ENCODE measurements at places on chromosomes 2 and 18.
A peak's percentile ranks its signal among the peaks of the same experiment; 100 is the strongest.

GRCh38 chr18:80183273-80184050, 63.9 kb downstream of the PARD6G start:
- DNase-seq: no peak

GRCh38 chr18:4358618-4359017, 96.5 kb downstream of the DLGAP1 start:
- DNase-seq: no peak

GRCh38 chr2:9754532-9754887, 88.8 kb upstream of the TAF1B start:
- DNase-seq: no peak

DNA sequence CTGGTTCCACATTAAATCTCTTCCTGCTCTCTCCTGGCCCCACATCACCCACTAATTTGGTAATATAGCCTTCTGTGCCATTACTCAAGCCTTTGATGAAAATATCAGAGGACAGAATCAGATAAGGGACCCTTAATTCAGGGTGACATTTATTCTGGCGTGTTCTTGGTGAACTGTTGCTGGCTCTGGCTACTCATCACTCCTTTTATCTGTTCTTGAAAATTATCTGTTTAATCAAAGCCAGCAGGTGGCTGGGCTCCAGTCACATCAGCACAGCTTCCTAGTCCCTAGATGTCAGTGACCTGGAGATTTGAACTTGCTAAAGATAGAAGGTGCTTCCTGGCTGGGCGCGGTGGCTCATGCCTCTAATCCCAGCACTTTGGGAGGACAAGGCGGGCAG, 26.9 kb upstream of the SLC35F6 start:
- DNase-seq: no peak

GRCh38 chr2:9775999-9776712, 67.1 kb upstream of the TAF1B start:
- no peak for DNase-seq

DNA sequence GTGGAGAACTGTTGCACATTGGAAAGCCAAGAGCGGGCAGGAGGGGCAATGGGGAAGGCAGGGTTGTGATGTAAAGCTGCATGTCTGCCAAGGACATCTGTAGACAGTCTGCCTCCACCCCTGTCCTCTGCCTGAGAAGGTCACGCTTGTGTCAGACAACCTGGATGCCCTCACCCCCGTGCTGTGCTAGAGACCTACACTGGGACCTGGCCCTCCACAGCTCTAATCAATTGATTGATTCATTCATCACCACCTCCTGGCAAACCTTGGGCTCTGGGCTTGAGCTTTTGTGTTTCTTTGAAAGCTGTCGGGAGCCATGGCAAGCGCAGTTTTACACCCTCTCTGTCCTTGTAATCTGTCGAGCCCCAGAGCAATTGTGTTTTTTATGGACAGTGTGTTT, 41.1 kb downstream of the MARCO start:
- DNase-seq: no peak

DNA sequence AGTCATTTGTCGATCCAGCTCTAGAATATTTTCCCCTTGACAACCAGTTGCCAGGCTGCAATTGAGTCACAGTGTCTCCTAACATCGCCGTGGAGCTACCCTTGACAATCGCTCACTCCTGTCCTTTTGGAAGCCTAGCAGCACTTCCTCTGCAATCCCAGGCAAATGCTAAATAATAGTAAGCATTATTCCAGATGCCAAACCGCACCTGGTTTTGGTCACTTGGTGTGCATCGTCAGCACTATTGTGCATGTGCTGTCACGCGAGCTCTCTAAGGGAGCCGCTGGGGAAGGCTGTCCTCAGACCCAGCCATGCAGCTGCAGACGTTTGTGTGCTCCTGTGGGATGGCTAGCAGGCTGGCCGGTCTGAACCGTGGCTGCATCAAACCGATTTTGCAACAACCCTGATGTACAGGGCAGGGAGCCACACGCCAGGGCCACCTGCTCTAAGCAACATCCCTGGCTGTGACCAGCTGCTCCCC, 549.5 kb upstream of the ID2 start:
- no peak for DNase-seq

DNA sequence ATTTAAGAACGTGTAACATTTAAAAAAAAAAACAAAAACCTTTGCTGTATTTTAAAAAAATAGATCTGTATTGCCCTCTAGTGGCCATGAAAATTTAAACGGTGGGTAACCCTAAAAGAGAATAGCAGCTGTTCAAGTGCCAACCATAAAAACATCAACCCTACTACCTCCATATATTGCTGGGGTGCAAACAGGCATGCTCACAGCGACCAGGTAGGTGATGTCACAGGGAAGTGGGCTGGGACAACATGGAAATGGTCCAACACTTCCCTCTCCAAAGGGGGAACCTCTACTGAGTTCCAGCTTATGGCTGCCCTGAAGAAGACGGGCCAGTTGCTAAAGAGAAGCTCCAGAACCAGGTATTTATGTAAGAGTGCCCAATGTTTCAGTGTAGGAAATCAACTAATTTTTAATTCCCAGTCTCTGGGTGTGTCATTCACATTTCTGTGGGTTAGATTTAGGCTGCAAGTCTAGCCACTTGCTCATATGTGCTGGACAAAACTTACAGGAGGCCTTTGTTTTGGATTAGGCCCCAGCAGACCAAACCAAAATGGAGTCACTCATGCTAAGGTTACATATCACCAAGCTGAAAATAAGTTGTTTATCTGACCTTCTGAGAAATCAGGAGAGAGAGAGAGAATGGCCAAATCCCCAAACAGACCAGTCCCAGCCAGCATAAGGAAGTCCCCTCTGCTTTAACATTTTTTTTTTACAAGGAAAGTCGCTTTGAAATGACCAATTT, 54.5 kb downstream of the SKA1 start:
- no peak for DNase-seq

DNA sequence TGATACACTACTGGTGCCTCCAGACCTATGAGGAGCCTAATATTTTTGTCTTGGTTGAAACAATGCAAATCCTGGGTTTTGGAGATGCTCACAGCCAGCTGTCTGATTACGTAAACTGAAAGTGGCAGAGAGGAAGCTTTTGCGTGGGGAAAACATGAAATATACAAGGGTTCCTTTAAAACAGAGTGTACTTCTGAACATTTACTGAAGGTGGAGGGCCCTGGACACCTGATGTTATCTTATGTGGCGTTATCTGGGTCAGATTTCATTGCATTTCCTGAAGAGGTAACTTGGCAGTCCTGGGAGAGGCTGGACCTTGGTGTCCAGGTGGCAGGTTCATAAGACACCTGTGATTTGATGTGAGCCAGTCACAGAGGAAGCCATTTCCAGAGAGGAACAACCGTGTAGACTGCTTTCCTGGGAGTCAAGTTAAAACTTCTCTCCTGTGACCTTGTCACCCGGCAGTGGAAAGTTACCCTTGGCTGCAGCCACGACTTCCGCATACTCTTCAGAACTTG, 105.0 kb downstream of the NEDD4L start:
- no peak for DNase-seq

GRCh38 chr2:240630771-240631547, 5.7 kb downstream of the GPR35 start:
- DNase-seq: no peak

DNA sequence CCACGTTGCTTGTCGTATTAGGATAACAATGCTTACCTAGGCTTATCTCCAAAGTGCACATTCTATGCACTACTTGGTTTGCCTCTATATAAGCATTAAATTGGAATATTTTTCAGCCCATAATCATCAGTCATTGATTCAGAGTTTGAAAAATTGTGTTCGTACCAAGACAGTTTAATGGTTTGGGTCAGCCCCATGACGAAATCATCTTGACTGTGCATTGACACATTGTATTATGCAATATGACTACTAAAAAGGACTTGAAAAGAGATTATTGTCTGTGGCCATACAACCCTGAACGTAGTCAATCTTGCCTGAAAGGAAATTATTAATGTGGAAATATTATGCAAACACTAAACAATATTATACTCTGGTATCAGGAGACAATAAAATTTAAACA, 141.3 kb downstream of the EML6 start:
- DNase-seq: no peak

GRCh38 chr2:86323273-86324021, 14.0 kb downstream of the REEP1 start:
- peak; percentile 44 for DNase-seq

DNA sequence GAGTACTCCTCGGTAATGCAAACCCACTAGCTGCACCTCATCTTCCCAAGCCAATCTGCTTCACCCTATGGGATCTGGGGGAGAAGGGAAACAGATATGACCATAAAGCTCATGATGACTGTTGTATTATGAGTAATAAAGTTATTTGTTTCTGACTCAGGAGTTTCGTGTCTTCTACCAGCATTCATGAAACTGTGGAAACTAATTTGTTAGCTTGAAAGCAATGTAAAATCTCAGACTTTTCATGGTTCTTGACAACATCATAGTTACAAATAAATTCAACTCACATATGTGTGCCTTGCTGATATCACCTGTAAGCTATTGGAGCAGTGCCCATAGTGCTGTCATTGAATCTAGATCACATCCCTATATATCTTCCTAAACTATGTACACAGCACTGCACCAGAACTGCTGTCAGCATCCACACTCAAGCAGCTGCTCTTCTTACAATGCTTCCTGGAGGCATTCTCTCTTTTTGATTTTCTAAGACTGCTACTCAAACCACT, 135.6 kb upstream of the KYNU start:
- DNase-seq: no peak

DNA sequence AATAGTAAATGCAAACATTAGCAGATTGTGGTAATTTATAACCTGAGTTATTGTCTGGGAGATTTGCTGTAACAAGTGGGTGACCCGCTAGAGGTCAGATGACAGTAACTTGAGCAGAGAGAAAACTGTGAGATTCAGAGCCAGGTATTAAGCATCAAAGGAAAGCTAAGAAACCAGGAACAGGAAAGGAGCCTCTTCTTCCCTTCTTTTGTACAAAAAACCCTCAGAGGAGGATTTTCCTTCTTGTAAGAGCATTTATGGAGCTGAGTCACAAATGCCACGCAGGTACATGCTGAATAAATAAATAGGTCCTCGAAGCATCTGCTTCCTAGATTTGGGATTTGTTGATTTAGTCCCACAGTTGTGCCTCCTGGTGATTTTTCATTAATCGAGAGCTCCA, 146.5 kb downstream of the SH3BP4 start:
- no peak for DNase-seq

- DNase-seq: no peak
These were observed 191.8 kb downstream of the LPIN1 start for GRCh38 chr2:11938196-11938595.

- DNase-seq: no peak
These were observed 123.1 kb upstream of the CAB39 start for GRCh38 chr2:230589497-230590015.

- no peak for DNase-seq
These were observed 418.8 kb upstream of the HNRNPA3 start for GRCh38 chr2:176793792-176794191.

DNA sequence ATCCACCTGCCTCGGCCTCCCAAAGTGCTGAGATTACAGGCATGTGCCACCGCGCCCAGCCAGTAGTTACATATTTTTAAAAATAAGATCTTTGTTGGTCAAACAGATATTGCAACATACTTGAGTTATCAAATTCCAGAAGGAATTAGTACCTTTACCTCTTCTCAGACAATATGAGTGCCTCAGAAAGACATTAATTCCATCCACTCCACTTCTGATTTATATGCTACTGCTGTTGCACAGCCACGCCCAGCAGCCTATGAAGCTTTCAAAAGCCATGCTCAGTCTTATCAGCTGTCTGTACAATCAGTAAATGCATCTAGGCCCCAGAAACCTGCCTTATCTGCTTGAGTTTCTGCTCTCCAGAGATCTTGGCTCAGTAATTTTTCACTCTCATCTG, 47.8 kb downstream of the MEX3C start:
- no peak for DNase-seq

DNA sequence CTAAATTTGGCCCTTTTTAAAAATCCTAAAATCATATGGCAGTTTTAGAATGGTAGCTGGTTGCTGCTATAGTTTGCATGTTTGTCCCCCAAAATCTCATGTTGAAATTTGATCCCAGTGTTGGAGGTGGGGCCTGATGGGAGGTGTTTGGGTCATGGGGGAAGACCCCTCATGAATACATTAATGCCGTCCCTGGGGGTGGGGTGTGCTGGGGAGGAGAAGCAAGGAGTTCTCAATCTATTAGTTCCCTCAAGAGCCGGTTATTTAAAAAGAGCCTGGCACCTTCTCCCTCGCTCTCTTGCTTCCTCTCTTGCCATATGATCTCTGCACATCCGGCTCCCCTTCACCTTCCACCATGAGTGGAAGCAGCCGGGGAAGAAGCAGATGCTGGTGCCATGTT, 20.8 kb downstream of the GPATCH11 start:
- no peak for DNase-seq

DNA sequence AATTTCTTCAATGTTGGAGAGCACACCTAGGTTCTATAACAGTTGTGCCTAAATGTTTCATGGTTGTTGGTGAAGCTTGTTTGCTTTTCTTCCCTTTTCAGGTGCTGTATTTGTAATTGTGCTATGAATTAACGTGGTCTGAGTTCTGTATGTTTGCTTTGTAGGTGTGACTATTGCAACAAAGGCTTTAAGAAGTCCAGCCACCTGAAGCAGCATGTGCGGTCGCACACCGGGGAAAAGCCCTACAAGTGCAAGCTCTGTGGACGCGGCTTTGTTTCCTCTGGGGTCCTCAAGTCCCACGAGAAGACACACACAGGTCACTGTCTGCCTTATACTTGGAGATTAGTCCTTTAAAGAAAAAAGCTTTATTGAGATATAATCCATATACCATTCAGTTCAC, 91.2 kb downstream of the ZNF236 start:
- DNase-seq: no peak

- no peak for DNase-seq
These were observed 38.0 kb upstream of the DARS1 start for GRCh38 chr2:136023416-136023815.

DNA sequence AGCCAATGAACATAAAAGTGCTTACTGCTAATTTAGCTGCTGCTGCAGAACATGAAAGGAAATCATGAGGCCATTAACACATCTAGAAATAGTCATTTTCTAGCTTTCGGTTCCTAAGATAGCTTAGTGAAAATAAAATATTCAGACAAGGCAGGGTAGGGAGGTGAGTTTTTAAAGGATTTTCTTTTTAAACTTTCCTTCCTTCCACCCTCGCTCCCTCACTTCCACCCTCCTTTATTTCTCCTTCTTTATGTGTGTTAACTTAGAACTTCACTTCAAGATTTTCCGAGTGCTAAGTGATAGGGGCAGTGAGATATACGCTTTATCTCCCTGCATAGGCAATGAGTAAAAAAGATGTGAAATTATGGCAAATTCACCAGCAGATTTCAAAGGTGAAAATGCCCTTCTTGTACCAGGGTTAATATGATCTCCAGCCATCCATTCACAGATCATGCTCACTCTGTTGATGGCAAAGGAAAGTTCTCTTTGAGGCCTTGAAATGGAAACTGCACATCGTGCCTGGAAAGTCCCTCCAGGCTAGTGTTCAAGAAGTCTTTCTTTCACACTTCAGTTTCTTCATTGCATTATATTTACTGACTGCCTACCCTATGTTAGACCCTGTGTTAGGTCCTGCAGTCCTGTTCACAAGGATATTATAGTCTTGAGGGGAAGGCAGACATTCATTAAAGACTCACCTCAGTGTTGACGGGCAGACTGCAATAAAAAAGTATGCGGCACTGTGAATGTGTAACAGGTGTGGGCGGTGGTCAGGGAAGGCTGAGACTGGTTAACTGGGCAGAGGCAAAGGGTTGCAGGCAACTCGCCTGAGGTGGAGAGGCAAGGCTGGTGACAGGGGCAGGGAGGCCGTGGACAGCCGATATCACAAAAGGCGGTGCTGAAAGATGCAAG, 200.8 kb downstream of the PLCL1 start:
- DNase-seq: no peak

- DNase-seq: no peak
These were observed 9.9 kb downstream of the OBSL1 start for GRCh38 chr2:219561179-219562048.
